Astrocyte of the hippocampus (primary cell): ENCODE measurements at places on chromosomes 5 and 9.

DNA sequence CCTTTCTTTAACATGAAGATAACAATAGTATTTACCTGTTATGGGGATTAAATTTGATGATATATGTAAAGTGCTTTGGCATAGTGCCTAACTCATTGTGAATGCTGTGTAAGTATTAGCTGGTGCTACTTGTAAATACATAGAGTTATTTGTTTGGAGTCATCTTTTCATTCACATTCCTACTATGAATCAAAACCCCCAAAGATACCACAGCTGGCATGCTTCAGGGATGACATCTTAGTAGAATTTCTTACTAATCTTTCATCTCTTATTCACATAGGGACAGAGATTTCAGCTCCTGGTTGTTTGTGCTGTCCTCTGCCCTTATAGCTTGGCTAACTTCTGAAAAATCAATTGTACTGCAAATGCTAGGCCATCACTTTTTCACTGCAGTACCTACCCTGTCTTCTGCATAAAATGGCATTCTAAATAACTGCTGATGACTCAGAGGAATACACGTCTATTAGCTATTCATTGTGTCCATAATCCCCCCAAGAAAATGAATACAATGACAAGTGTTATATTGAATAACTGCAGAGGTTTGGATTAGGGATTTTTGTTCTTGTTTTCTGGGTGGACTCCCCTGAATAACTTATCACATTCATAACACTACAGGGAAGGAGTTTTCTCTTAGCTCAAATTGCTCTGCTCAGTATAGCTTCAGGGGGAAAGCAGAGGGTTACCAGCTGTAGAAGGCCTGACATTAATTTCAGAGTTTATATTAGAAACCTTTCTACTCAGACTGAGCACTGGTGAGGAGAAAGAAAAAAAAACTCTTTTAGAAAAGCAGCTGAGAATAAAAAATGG is 192.2 kb upstream of the C9orf72 start:
- peak; percentile 38 for DNase-seq

GRCh38 chr9:87065981-87066380 is 118.7 kb upstream of the GAS1 start:
- peak; percentile 9 for DNase-seq

DNA sequence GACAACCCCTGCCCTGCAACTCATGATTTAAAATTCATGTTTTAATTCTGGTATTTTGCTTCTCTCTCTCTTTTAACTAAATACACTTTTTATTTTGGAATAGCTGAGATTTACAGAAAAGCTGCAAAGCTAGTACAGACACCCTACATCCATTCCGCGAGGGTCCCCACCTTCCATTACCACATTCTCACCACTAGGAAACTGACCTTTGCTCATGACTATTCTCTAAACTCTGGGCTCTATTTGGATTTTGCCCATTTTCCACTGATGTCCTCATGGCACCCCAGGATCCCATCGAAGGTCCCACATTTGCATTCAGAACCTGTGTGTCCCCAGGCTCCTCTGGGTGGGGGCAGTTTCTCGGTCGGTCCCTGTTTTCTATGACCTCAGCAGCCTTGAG is 11.5 kb downstream of the ERGIC1 start:
- no peak for DNase-seq

GRCh38 chr5:40233268-40233667 is 446.4 kb upstream of the PTGER4 start:
- DNase-seq, result peak; percentile 33

- peak; percentile 39 for DNase-seq
These were observed 153.7 kb downstream of the TLE1 start for GRCh38 chr9:81535542-81536241.

DNA sequence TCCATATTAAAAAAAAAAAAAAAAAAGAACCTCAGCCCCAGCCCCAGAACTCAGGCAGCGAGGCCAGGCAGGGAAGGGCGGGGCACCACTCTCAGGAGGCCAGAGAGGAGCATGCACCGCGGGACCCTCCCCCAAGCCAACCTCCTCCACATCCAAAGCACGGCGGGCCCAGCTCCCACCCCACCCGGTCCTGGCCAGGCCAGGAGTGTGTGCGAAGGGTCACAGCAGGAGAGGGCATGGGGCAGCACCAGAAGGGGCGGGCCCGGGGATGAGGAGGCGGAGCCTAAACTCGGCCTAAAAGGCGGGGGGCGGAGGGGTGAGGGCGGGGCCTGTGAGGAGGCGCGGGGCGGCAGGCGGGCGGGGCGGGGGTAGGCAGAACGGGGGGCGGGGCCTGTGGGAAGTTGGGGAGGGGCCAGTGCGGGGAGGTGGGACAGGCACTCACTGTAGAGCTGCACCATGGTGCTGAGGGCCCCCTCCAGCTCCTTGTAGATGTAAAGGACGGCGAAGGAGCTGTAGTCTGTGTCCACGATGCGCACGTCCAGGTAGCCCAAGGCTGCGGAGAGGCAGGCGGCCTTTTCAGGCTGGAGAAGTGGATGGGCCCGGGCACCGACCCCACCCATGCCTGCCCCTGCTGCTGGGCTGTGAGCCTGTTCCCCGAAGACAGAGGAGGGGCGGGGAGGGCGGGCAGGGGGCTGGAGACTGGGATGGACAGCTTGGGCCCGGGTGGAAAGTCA is 1.2 kb downstream of the LCN15 start:
- DNase-seq, result peak; percentile 44

DNA sequence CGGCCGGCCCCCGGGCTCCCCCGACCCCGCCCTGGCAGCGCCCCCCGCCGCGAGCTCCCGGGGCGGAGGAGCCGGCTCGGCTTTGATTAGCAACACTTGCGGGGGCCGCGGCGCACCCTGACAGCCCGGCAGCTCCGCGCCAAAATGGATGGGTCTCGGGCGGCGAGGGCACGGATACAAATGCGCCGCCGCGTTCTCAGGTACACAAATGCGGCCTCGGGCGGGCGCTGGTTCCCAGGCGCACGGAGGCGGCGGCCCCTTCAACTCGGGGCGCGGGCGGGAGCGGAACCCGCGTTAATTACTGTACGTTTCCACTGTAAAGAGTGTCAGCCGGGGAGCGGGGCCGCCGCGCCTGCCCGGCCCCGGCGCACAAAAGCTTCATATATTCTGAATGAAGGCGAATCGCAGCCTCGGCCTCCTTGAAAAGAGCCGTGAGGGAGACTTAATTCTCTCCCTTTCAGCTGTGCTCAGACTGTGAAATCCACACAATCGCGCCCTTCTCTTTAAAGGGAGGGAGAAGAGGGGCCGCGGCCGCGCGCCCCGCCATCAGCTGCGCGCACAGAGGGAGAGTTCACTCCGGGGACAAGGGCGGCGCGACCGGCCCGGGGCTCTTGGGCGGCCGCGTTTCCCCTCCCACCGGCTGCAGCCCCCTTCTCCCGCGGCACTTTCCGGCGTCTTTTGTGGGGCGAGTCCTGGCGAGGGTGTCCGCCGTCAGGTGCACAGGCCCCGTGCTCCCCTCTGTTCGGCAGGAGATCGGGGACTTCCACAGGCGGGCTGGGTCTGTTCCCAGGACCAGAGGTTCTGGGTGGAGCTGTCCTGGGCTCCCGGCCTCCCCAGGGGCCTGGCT is 27.0 kb downstream of the MSX2 start:
- peak; percentile 57 for DNase-seq

GRCh38 chr5:160545832-160546231 is 124.2 kb downstream of the PTTG1 start:
- DNase-seq, result no peak

DNA sequence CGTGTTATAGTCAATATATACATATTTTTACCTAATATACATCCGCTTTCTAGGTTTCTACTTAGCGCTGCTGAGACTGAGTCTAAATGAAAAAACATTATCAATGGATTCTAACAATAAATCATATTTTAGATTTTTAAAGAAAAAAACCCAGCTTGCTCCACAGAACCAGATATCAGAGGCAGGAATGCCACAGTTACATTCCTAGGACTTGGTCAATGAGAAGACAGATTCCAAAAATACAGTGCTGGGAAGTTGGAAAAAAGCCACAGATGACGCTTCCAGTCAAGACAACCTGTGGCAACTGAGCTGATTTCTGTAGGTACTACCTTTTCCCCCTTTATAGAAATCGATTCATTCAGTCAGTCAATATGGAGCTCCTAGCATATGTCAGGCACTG is 577 bp upstream of the CCDC112 start:
- DNase-seq, result peak; percentile 51

DNA sequence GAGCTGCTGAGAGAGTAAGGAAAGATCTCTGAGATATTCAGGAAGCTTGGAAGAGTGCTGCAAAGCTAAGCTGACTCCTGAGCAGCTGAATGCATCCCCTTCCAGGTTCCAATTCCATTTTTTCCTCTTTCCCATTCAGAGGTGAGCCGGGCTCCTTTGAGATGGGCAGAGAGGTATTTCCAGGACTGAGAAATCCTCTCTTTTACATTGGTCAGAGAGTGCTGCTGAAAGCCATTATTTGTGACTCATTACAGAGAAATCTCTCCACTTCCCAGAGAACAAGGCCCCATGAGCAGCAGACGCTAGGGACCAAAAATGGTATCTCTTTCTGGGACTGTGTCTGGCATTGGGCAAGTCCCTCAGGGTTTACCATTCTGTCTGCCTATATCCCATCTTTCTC is 3.7 kb downstream of the MCTP1 start:
- peak; percentile 66 for DNase-seq

GRCh38 chr5:173923218-173924095 is 35.3 kb downstream of the CPEB4 start:
- peak; percentile 48 for DNase-seq
